ENCODE measurements at places on chromosomes 13 and 19.

DNA sequence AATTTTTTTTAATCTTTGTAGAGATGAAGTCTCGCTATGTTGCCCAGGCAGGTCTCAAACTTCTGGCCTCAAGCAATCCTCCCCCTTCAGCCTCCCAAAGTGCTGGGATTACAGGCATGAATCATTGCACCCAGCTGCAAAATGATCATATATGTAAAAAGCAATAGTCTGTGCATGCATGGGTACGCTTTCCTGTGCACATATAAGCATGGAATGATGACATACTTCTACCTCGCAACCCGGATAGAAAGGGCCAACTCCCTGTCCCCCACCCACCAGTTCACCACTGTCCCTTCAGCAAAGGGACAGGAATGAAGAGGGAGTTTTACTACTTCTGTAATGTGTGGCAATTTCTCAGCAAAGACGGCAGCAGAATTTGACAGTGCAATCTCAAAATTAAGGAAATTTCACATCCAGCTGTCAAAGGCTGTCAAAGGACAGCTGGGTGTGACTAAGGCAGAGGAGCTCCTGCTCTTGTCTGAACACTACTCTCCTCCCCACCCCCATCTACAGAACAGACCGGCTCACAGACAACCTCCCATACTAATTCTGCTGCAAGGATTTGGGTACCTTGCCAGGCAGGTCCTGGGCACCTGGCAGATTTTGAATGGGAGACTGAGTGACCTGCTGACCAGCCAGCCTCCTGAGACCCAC, 95.6 kb downstream of the TSHZ3 start:
- DNase-seq = no peak

GRCh38 chr19:3061182-3062161, 823 bp downstream of the TLE5 start:
- DNase-seq = peak; percentile 85

- DNase-seq = no peak
These were observed 123.1 kb upstream of the FREM2 start for GRCh38 chr13:38563739-38564138.

GRCh38 chr13:111361873-111362648, 41.6 kb downstream of the TEX29 start:
- no peak for DNase-seq

DNA sequence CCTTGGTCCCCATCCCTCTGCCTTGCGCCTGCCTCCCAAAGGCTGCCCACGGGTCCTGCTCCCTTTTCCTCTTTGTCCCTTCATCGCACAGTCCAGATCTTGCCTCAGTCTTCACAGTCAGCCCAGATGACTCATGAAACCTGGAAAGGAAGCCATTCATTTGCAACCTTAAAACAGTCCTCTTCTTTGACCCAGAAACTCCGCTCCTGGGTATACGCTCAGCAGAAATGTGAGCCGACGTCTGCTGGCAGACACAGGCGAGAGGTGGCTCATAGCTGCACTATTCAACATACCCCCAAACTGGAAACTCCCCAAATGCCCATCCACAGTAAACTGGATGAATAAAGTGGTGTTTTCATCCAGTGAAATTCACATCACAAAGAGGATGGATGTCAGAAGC, 13.6 kb upstream of the PEPD start:
- no peak for DNase-seq

DNA sequence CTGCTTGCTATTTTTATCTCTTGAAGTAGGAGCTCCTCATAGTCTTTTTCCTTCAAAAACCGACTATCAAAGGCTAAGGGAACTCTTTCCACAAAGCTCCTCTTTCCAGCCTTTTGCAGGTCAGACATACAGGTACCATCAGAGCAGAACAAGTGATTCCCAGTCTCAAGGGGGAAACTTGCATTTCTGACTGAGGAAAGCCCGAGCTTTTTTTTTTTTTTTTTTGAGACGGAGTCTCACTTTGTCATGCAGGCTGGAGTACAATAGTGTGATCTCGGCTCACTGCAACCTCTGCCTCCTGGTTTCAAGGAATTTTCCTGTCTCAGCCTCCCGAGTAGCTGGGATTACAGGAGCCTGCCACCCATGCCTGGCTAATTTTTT, 32.0 kb downstream of the RUBCNL start:
- no peak for DNase-seq

DNA sequence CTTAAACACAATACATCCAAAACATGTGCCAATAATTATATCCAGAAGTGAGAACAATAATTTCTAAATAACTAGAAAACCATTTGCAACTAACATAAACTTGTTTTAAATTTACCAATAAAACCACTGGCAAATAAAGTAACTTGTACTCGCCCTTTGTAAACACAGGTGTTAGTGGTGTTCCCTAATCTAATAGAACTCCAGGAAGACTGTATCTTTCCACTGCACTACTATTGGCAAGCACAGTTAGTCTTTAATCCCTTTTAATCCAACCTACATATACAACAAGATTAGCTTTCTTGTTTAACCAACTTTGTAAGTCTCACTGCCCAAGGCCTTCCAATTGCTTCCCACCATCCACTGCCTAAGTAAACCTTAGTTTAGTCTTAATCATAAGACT, 79.5 kb downstream of the PCDH9 start:
- no peak for DNase-seq

DNA sequence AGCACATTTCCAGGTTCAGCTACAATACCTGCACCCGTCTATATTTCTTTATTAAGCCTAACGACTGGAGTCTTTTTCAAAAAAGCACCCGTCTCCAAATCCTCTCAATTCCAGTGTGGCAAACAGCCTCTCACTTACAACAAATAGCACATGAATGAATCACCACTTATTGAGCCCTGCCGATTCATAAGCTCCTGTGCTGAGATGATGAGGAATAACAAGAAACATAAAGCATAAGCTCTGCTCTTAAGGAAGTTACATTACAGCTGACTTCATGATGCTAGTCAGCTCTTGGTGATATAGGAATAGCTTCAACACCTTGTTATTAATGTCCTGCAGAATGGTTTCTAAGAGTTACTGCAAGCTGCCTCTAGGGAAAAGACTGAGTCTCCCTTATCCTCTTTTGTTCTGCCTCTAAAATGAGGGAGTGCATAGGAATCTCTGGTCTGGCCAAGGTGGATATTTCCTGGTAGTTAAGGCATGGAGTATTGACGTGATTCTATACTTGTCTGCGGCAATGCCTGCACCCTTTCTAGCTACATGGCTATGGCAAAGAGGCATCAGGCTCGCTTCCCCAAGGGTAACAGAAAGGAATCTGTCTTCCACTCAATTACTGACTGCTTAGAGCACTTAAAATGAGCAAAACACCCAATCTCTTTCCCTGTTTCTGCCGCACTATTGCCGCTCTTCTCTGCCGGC, 195.7 kb downstream of the KLF12 start:
- DNase-seq = no peak

- peak; percentile 99 for DNase-seq
These were observed at the start of gene CIRBP for GRCh38 chr19:1269065-1269477. Gene CIRBP, plus strand, starts transcription at chr19:1269332. Its CDS starts 1,602 bp downstream, at chr19:1270934.

DNA sequence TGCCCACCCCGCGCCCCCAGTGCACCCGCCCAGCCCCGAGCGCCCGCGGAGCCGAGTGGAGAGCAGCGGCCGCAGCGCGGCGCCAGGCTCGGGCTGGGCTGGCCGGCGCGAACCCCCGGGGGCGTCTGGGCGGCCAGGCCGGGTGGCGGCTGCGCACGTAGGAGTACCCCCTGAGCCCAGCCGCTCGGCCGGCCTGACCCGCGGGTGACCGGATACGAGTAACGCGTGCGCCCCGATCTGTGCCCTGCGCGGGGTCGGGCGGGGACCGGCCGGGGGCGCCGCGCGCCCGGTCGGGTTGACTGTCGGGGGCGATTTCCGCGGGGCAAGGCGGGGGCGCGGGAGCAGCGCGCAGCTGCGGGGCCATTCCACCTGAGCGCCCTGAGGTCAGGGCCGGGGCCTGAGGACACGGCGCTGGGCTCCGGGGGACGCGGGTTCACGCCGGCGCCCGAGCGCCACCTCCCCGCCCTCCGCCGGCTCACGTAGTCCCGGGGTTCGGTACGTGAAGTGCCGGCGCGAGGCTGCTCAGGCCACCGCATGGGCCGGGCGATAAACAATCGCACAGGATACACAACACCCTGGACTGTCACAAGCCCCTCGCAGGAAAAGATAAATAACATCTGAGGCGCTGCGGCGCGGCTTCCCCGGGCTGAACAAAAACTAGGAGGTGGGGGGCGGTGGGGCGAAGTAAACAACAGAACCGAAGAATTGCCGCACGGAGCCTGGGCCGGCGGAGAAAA, 37.6 kb upstream of the FLT1 start:
- DNase-seq = no peak

GRCh38 chr13:94860981-94861407, 148.6 kb upstream of the SOX21 start:
- DNase-seq = no peak

DNA sequence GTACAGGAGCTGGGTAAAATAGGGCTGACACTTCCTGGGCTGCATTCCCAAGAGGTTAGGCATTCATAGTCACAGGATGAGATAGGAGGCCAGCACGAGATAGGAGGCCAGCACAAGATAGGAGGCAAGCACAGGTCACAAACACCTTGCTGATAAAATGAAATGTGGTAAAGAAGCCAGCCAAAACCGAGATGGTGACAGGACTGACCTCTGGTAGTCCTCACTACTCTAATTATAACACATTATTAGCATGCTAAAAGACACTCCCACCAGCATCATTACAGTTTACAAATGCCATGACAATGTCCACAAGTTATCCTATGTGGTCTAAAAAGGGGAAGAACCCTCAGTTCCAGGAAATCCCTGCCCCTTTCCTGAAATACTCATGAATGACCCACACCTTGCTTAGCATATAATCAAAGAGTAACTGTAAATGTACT, 20.9 kb upstream of the IGSF23 start:
- no peak for DNase-seq

- DNase-seq = no peak
These were observed 3.3 kb upstream of the TPP2 start for GRCh38 chr13:102593466-102593865.

GRCh38 chr13:94712287-94712811, at the start of gene SOX21:
Gene SOX21, minus strand, starts transcription at chr13:94712545. Its CDS starts 496 bp downstream, at chr13:94712049.
- DNase-seq = no peak

DNA sequence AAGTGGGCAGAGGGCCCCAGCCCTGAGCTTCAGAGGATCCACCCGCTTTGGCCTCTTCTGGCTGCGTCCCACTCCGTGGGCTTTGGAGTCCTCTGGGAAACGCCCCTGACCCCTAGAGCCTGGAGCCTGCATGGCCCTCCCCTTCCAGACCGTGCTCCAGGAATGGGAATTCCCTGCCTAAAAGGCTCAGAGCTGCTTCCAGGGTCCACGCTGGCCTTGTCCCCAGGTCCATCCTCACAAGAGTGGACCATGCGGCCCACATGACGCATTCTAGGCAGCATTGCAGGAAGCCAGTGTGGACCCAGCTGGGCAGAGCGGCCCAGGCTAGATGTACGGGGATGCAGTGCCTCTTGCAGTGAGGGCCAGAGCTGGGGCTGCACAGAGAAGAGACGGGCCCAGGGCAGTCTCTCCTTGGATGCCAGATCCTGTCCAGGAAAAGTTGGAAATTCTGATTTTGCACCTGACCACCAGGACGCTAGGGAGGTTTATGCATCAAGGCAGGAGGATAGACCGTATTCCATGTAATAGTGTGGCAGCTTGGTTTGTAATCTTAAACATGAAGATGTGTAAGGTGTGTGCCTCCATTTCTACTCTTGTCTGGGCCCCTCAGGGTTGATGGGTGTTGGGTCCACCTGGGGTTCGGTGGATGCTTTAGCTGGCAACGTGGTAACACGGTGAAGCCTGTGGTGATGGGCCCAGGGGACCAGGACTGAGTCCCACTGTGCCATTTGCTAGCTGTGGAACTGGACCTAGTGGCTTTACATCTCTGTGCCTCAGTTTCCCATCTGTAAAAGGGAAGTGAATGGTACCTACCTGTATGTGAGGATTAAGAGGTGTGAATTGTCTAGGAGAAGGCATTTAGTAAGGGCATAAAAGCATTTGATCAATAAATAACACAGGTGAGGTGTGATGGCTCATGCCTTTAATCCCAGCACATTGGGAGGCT, 14.8 kb upstream of the FXYD3 start:
- no peak for DNase-seq

DNA sequence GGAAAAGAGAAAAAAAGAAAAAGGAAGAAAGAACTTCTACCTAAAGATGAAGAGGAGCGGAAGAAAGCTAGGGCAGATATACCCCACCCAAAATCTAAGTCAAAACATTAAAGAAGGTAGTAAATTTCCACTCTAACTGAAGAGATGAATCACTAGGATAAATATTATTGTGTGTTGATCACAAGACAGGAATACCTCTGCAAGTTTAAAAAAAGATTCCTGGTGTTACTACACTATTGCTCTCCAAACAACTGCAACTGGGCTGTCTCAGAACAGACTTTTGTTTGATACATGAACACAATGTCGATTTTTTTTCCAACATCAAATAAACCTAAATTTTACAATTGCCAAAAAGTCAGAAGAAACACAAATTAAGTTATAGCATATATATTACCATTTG, 6.8 kb downstream of the HSPH1 start:
- DNase-seq = no peak

DNA sequence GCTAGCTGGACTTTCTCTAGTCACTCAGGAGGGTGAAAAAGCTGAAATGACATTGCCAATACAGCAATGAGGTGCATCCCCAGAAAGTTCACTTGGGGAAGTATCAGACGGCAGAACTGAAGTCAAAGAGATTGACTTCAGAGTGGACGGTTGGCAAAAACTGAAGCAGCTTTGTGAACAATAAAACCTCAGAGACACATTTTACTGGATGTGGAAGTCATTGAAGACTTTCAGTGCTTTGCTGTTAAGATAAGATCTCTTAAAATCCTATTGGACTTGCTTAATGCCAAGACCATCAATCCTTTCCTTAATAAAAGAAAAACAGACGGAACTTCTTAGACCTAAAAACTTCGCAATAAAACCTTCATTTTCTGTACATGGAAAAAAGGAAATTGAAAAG, 103.7 kb downstream of the ABCC4 start:
- DNase-seq = no peak

GRCh38 chr13:111470933-111471332, 150.5 kb downstream of the TEX29 start:
- no peak for DNase-seq

- DNase-seq = peak; percentile 51
These were observed 3.4 kb upstream of the ZNF333 start for GRCh38 chr19:14686411-14686810.

GRCh38 chr13:41075034-41075433, 13.7 kb downstream of the WBP4 start:
- DNase-seq = peak; percentile 59

- peak; percentile 31 for DNase-seq
These were observed 3.4 kb upstream of the RPS11 start for GRCh38 chr19:49492573-49493405.

GRCh38 chr13:26502826-26503225, 54.7 kb upstream of the WASF3 start:
- DNase-seq = no peak

GRCh38 chr13:20993661-20994440, 67.5 kb downstream of the LATS2 start:
- no peak for DNase-seq

DNA sequence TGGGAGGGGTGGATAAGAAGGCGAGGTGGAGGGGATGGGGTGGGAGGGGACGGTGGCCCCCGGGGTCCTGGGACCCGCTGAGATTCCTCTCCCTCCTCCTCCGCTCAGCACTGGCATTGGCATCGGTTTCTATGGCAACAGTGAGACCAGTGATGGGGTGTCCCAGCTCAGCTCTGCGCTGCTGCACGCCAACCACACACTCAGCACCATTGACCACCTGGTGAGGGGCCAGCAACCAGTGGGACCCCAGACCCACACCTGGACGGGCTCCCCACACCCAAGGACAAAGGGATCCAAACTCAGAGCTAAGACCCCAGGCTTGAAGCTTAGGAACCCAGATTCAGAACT, 5.9 kb downstream of the TTYH1 start:
- no peak for DNase-seq
